ENCODE measurements at places on chromosomes 2 and 18. TPM values are rescaled to one million over a fixed set of nuclear protein-coding genes. Genes with fewer than 3 reads are reported as not detected.

DNA sequence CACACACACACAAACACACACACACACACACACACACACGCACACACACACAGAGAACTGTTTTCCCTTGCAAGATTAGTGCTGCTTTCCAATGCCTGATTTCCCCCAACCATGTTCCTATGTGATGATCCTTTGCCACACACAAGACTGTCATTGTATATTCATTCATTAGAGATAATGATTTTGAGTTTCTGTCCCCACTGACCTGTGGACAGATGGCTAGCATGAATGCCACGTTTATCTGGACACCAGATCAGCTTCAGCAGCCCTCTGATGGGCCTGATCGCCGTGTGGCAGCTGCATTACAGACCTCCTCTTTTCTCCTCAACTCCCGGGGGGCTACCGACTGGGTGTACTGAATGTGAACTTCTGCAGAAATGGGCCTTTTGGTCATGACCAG lies 353.0 kb downstream of the MYCN start:
- no peaks in the 10 kb centered on the region for H3K4me1 ChIP-seq
- no peak overlapping the region for H3K27ac ChIP-seq
- no peaks in the 10 kb centered on the region for H3K27me3 ChIP-seq
- no peak for DNase-seq
- H3K4me3 ChIP-seq = no peak overlapping the region

DNA sequence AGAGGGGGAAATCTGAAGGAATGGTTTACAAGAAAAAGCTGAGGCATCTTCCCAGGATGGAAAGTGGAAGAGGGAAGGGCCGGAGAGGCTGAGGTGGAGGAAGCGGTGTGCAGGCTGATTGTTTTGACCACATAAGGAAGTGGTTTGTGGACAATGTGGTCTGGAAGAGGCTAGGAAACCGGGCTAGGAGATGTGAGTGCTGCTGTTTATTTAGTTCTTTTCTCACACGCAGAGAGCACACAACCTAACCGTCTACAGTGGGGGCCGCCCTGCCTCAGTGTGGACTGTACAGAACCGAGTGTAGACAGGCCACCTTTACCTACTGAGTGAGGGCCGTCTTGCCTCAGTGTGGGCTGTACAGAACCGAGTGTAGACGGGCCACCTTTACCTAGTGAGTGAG lies 251.7 kb upstream of the PXDN start:
- no peaks in the 10 kb centered on the region for H3K4me1 ChIP-seq
- no peaks in the 10 kb centered on the region for H3K36me3 ChIP-seq
- no peaks in the 10 kb centered on the region for H3K27me3 ChIP-seq
- no peak overlapping the region for H3K4me3 ChIP-seq
- no peak overlapping the region for H3K27ac ChIP-seq

DNA sequence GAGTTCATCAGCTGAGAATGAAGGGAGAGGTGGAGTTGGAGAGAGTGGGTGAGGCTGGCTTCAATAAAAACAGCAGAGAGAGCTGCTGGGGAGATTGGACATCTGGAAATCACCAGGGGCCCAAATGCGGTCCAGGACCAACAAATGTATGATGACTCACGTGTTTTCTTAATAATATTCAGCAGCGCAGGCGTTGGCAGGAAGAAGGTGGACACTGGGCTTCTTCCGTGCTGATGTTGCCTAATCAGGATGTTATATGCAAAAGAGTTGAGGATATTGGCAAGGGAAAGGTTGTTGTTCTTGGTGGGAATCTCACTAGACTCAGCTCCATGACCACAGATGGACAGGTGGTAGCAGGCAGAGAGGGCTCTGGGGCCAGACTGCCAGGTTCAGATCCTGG lies 12.8 kb upstream of the PLA2R1 start:
- H3K27me3 ChIP-seq = no peaks in the 10 kb centered on the region
- H3K27ac ChIP-seq = peak overlapping the region; percentile 36
- no peaks in the 10 kb centered on the region for H3K36me3 ChIP-seq

DNA sequence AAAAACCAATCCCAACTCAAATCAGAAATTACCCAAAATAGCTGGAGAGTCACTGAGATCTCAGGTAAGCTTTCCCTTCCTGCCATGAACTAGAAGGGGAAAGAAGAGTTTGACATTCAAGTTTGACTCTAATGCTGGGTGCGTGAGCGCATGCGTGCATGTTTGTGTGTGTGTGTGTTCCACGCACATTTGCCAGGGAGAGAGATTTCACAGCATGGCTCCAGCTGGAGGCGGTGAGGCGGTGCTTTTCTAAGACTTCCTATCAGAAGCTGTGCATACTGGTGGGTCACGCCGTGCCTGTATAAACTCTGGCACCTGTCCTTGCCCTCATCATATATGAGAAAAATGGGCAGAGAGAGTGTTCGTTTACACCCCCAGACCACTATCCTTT lies 116.2 kb downstream of the MSH2 start:
- H3K27ac ChIP-seq = no peak overlapping the region
- no peak for DNase-seq
- H3K4me1 ChIP-seq = no peaks in the 10 kb centered on the region
- no peak overlapping the region for H3K4me3 ChIP-seq
- H3K36me3 ChIP-seq = no peaks in the 10 kb centered on the region

DNA sequence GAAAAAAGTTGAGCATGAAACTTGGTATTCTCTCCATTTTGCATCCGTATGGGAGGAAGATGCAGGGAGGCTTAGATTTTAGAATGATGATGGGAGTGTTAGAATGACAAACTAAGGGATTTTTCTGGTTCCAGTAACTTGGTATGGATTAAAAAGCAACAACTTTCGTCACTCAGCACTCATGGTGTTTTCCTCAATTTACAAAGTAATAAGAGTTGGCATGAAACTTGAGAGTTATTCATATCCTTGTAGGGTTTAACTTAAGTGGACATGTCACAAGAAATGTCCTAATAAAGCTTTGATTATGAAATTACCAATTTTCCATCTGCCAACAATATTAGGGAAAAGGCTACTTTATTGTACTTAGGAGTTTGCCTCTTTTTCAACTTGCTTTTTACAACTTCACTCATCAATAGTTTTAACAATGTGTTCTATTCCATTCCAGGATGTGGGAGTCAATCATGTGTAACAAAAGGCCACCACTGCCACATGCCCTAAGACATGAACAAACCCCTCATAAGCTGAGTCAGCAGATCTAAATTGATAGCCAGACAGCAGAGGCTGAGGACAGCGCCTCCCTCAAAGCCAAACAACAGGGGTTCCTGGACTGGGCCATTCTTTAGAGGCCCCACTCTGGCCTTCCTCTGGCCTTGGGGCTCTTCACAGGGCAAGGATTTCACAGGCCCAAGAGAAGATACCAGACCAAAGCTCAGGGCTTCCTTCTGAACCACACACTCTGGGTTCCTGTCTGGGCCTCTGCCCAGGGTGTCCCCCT lies 265.8 kb downstream of the TNS1 start:
- no peak overlapping the region for H3K4me3 ChIP-seq
- no peak overlapping the region for H3K27ac ChIP-seq

The CABYR gene
- 4.0 TPM for total RNA-seq

GRCh38 chr2:99818842-99819241 lies 323.5 kb downstream of the AFF3 start:
- H3K4me3 ChIP-seq = no peak overlapping the region
- H3K27ac ChIP-seq = no peak overlapping the region
- DNase-seq = peak; percentile 65
- no peaks in the 10 kb centered on the region for H3K36me3 ChIP-seq

DNA sequence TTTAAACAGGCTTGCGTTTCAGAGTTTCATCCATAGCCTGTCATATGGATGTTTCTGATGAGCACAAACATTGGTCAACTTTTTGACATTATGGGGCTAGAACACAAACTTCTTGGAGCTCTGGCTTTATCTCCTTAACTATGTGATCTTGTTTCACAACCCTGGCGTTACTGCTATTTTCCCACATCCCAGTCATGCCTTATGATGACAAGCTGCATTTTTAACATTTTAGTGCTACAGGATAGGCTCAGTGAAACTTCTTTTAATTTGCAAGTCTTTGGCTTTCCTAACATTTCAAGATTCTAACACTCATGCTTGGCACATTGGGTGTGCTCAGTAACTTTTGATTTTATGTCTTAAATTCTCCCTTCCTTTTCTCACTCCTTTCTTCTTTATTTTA lies 21.0 kb upstream of the PDE1A start:
- H3K27me3 ChIP-seq = no peaks in the 10 kb centered on the region
- H3K4me3 ChIP-seq = no peak overlapping the region
- DNase-seq = no peak
- H3K4me1 ChIP-seq = peaks cover 35% of the 10 kb centered on the region
- peak overlapping the region; percentile 51 for H3K27ac ChIP-seq
- no peaks in the 10 kb centered on the region for H3K36me3 ChIP-seq

- H3K4me3 ChIP-seq = no peak overlapping the region
- H3K27ac ChIP-seq = no peak overlapping the region
- no peak for DNase-seq
- H3K4me1 ChIP-seq = no peaks in the 10 kb centered on the region
Measured at GRCh38 chr18:65990944-65991708, 240.3 kb downstream of the CDH7 start.

DNA sequence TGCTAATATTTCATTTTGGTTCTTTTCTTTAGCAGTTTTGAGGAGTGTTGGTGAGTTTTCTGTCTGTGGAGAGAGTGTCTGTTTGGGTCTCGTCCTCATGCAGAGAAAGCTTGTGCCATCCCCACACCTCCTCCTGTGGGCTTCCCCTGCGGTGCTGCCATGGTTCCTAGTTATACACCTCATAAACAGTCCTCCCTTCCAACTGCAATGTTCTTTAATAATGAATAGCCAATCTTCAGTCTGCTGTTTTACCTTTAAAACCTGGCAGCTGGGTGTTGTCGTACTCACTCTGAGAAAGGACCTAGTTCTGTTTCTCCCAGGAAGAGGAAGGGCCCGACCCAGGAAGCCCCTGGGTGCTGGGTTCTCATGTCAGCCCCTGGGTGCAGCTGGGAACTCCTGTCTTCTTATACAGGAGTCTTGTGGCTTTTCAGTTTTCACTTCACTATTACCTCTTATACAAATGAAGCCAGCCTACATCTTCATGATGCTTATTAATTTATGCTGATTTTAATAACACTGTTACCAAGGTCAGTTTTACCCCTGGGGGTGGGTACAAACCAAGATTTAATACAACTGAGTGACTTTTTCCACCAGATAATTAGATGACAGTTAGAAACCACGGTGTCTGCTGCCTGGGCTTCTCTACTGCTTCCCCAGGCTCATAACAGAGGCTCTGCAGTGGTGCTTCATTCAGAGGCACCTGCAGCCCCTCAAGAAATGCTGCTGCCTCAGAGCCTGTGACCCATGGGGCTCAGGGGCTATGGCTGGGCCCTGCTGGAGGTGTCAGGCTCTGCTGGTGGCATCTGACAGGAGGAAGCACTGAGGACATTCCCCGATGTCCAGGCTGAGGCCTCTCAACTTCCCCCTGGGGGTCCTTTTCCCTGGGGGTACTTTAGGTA lies 59.1 kb downstream of the COA5 start:
- H3K4me3 ChIP-seq = no peak overlapping the region
- H3K27me3 ChIP-seq = no peaks in the 10 kb centered on the region
- H3K27ac ChIP-seq = no peak overlapping the region
- H3K4me1 ChIP-seq = peaks cover 4% of the 10 kb centered on the region
- H3K36me3 ChIP-seq = peaks cover 28% of the 10 kb centered on the region

The MAB21L4 gene
- not detected for total RNA-seq

The RTTN gene
- total RNA-seq = 11.2 TPM

DNA sequence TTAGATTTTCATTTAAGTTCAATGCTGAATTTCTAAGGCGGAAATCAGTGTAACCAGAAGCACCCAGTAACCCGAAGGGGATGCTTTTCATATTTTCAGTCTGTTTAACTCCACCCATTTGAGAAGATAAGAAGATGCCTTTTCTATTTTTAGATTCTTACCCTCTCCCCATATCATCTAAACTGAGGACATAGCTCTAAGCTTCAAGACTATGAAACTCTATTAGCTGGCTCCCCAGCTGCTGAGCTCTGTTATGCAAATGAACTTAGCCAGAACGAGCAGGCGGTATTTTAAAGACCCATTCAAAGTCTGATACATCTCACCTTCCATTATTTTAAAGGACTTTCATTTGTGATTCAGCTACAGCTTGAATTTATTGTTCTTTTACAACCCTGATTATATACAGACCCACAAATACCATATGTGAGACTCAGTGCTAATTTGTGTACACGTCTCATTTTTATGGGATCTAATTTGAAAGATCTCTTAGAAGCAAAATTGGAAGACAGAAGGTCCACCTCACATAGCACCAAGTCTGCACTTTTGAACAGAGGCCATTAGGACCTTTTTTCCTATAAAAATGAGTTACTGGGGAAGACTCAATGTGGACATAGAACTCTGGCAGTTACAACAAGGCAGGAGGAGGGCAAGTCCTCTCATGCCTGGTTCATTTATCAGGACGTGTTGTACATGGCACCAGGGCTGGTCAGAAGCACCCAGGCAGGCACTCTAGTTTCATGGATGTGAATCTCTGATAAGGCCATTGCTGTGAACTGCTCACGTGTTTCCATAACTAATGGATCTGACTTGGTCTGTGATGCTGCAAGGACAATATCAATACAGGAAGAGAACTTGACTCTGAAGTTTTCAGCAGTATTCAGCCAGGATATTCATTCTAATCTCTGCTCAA lies 16.3 kb downstream of the CDC42EP3 start:
- peak overlapping the region; percentile 86 for H3K27ac ChIP-seq
- peaks cover 55% of the 10 kb centered on the region for H3K36me3 ChIP-seq
- no peak for DNase-seq
- H3K4me1 ChIP-seq = peaks cover 88% of the 10 kb centered on the region
- peak overlapping the region; percentile 1 for H3K4me3 ChIP-seq

The G6PC2 gene
- not detected for total RNA-seq

The MC2R gene
- total RNA-seq = not detected

- peaks cover 2% of the 10 kb centered on the region for H3K27me3 ChIP-seq
- H3K36me3 ChIP-seq = no peaks in the 10 kb centered on the region
- DNase-seq = no peak
- H3K4me3 ChIP-seq = no peak overlapping the region
Measured at GRCh38 chr2:176682278-176682677, 413.0 kb downstream of the MTX2 start.

- H3K27ac ChIP-seq = no peak overlapping the region
- H3K27me3 ChIP-seq = no peaks in the 10 kb centered on the region
- no peaks in the 10 kb centered on the region for H3K36me3 ChIP-seq
- H3K4me1 ChIP-seq = no peaks in the 10 kb centered on the region
Measured at GRCh38 chr2:180110469-180110868, 103.4 kb upstream of the CWC22 start.

DNA sequence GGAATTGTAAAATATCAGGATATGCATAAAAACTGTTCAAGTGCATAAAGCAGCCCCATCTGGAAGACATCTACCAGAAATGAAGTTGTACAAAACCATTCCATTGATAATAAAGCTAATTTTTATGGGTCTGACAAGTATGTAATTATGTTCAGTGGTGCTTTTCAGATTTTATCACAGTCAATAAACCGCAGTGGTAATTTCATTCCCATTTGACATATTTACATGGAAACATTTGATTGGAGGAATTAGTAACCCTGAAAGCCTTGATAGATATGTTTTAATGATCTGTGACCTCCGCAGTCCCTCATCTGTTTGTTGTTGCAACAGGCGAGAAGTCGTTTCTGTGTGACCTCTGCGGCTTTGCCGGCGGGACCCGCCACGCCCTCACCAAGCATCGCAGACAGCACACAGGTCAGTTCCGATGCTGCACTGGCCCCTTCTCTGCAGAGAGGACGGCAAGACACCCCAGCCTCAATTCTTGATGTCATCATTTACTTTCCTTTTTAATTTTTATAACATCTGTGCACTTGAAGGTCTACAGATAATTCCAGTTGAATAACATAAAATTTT lies 283.1 kb downstream of the ZNF407 start:
- no peak overlapping the region for H3K4me3 ChIP-seq
- H3K4me1 ChIP-seq = no peaks in the 10 kb centered on the region
- H3K36me3 ChIP-seq = peaks cover 3% of the 10 kb centered on the region
- DNase-seq = no peak
- no peaks in the 10 kb centered on the region for H3K27me3 ChIP-seq

GRCh38 chr2:236677368-236677767 lies 107.7 kb downstream of the ACKR3 start:
- peaks cover 11% of the 10 kb centered on the region for H3K27me3 ChIP-seq
- H3K4me1 ChIP-seq = peaks cover 24% of the 10 kb centered on the region
- H3K27ac ChIP-seq = no peak overlapping the region

The GNAL gene
- total RNA-seq = 0.59 TPM
